ENCODE measurements at places on chromosomes 16 and 17.

DNA sequence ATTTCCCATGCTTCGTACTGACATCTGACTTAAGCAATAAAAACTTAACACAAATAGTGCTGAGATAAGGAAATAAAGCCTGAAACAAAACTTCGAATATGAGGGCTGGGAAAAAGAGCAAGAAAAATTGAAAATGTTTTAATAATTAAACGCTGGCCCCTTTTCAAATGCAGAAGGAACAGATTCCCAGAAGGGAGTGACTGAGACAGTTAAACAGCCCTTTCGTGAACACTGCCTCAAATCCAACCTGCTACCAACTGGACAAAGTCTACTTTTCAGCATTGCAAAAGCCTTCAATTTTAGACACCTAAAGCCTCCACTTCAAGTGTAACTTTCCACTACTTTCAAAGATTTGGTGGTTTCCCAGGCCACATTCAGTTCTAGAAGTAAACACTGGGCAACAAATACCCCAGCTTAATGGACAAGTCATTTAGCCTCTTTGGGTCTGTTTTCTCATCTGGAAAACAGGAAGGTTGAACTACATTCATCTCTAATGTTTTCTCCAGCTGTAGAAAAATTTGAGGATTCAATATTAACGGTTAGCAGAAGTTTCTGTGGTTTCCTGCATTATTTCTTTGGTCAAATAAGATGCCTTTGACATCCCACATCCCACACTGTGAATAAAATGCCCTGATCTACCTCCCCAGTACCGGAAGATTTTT, 11.8 kb downstream of the RFFL start:
- DNase-seq = peak; percentile 62

GRCh38 chr17:1714980-1715802, 5.0 kb upstream of the TLCD2 start:
- peak; percentile 92 for DNase-seq

DNA sequence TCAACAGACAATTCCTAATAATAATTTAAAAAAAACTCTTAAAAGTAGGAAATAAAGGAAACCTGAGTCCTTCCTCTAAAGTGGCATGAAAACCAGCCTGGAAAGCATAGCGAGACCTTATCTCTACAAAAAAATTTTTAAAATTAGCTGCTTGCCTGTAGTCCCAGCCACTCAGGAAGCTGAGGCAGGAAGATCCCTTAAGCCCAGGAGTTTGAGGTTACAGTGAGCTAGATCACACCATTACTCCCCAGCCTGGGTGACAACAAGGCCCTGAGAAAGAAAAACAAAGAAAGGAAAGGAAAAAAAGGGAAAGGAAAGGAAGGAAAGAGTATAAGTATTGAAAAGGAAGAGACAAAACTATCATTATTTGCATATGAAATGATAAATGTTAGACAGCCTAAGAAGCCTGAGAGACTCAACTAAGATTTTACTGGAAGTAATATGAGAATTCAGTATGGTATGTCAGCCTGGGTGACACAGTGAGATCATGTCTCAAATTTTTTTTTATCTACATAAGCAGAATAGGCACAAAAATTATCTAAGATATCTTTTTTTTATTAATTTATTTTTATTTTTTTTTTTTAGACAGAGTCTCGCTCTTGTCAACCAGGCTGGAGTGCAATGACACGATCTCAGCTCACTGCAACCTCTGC, 113.0 kb downstream of the GOSR1 start:
- no peak for DNase-seq

DNA sequence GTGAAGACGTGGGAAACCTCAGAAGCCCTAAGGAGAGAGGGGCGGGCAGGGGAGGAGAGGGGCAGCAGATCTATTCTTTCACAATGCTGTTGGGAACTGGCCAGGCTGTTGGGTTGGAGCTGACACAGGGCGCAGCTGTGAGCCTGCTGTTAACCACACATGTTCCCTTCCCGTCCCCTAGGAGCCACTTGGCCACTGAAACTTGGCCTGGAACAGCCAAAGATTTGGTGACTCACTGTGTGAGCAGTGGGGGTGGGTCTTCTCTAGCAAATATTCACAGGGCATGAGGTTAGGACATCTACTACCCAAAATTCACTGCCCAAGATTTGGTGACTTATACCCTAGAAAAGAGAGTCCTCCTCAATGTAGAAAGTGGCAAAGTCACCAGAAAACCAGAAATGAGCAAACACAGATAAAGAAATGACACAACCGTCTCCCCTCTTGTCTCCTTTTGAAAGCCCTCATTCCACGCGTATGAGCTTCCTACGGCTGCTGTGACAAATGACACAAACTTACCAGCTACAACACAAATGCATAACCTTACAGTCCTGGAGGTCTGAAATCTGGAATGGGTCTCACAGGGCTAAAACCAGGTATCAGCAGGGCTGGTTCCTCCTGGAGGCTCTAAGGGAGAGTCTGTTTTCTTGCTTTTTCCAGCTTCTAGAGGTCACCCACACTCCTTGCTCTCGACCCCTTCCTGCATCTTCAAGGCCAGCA, 6.3 kb downstream of the TBC1D16 start:
- peak; percentile 78 for DNase-seq
